ENCODE measurements at places on chromosomes 12 and 14. TPM values are rescaled to one million over a fixed set of nuclear protein-coding genes. Genes with fewer than 3 reads are reported as not detected.

The KRT75 gene
- total RNA-seq: not detected

The ENDOU gene
- 0.18 TPM for total RNA-seq

The CBX5 gene
- 22.0 TPM for total RNA-seq

The GPHN gene
- 4.0 TPM for total RNA-seq

The PLA2G1B gene
- not detected for total RNA-seq

The OASL gene
- not detected for total RNA-seq

The COCH gene
- total RNA-seq: 1.3 TPM

The SPIC gene
- not detected for total RNA-seq

The ZFHX2 gene
- not detected for total RNA-seq

The B3GNT4 gene
- total RNA-seq: 2.5 TPM

The HOXC13 gene
- not detected for total RNA-seq

The KRT79 gene
- not detected for total RNA-seq

The MIP gene
- not detected for total RNA-seq

The ALDH2 gene
- total RNA-seq: 83.8 TPM

The SRGAP1 gene
- 4.4 TPM for total RNA-seq

The PUS1 gene
- total RNA-seq: 9.9 TPM

The RASAL1 gene
- not detected for total RNA-seq

The BEGAIN gene
- total RNA-seq: under 0.01 TPM

The GALNT9 gene
- 2.2 TPM for total RNA-seq

The KRT6C gene
- total RNA-seq: not detected

The RNASE7 gene
- not detected for total RNA-seq

The PMEL gene
- total RNA-seq: 9.9 TPM

The MANSC4 gene
- total RNA-seq: not detected
